ENCODE measurements at places on chromosomes 2 and 18.

- no peak for DNase-seq
Measured at GRCh38 chr2:119691189-119691588, 12.2 kb downstream of the TMEM177 start.

- DNase-seq, result no peak
Measured at GRCh38 chr2:190838492-190838910, 42.1 kb upstream of the GLS start.

DNA sequence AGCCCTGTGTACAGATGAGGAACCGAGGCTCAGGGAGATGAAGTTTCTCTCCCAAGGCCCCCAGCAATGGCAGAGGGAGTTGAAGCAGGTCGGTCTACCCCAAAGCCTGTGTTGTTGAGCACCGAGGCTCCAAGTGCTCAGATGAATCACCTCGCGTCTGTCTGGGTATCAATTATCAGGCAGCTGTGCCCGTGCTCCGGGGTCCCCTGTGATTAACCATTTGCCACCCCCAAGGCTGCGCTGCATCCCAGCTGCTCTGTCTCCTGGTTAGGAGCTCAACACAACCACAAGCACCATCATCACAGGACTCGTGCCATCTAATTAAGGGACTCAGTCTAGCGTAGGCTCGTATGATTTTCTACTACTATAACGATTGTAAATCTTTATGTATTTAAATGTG lies 27.1 kb downstream of the LIPG start:
- no peak for DNase-seq

DNA sequence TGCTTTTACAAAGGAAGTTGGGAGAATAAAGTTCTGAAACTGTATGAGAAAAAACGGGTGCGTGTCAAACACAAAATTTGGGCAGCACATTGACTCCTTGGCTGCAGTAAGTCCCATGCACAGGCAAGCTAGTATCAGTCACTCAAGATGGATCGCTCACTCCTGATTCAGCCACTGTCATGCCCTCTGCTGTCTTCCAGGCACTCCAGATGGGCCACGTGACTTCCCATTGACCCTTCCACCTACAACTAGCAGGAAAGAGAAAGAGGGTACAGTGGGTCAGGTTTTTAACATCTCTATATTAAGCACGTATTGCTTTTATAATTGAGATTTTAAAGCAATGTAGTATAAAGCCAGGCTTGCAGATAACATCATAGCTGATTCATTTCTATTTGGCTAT lies 8.6 kb downstream of the ARHGEF33 start:
- no peak for DNase-seq

DNA sequence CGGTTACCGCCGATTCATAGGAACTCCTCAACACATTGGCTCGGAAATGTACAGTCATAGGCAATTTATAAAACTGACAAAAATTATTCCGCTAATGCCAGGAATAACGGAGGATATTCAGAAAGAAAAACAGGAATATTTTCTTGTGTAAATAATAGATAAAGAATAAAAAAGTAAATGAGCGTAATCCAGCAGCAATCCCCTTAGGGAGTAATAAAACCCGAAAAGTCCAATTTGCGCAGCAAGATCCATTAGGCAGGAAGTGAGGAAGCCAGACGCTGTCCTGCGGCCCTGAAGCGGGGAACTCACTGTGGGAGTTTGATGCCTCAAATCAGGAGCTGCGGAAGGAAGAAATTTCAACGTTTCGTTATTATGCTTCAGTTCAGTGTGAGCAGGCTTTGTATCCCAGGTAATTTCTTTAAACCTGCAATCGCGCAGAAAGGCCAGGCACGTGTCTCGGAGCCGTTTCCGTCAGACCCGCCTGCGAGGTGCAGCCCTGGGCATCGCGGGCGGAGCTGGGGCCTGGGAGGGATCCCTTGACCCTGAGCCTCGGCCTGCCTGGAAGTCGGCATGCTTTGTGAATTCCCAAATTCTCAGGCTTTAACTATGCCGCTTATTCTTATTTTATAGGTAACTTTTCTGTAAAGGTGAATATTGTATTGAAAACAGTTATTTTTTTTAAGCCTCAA lies 180.9 kb upstream of the ALKAL2 start:
- no peak for DNase-seq

DNA sequence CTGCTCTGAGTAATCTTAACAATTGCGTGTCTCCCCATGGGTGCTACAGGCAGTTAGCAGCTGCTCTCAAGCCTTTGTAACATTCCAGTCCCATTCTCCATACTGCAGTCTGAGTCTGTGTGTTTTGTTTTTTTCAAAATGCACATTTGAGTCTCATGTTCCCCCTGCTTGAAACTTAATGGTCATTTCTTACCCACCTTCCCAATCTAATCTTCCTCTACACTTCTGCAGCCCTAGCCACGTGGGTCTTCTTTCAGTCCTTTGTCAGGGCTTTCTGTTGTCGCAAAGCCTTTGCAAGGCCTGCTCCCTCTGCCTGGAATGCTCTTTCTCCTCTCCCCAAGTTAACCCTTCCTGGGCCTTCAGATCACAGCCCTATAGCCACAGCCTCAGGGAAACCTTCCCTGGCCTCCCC lies 24.5 kb downstream of the ELAC1 start:
- DNase-seq, result no peak

DNA sequence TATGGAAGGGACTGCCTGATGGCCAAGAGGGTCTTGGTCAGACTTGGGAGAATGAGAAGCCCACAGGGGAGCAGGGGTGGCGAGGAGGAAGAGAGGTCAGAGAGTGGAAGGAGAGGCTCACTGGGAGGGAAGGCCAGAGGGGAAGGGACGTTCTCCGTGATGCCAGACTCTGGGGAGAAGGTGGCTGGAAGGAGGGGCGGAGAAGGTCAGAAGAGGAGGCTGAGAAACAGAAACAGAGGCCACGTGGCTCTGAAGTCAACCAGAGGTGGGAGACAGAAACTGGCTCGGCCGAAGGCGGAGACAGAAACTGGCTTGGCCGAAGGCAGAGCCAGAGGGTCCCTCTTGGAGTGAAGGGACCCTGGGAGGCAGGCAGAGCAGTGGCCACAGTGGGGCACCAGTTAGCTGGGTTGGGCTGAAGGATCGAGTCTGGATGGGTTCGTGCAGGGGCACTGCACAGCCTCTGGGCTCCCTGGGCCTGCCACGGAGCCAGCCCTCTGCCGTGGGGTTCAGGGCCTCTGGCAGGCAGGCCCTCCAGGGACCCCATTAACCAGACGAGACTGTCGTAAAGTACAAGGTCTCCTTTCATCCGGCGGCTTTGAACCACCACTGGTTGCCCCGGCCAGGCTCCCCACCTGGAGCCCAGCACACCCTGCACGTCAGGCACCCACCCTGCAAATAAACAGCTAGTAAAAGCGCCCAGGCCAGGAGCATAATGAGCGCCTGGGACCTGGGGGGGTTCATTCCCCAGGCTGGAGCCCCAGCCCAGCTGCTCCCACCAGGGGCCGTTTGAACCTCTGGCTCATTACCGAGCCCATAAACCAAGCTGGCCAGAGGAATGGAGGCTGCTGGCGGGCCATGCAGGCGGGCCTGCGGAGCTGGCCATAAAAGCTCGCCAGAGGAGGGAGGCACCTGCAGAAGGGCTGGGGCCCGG lies 218.8 kb downstream of the DYSF start:
- no peak for DNase-seq

- no peak for DNase-seq
Measured at GRCh38 chr2:167134381-167135072, 246.2 kb downstream of the XIRP2 start.

DNA sequence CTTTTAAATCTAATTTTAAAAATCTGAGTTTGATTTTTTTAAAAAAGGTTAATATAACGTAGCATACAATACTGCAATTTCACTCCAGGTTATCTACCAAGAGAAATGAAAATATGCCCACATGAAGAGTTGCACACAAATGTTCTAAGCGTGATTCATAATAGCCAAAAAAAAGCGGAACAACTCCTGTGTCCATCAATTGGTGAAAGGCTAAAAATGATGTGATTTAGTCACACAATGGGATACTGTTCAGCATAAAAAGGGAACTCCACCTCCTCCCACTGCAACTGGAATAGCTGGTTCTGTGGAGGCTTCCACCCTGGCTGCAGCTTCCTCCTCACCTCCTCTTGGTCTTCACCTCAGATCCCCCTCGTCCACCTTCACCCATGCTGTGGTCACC lies 132.8 kb downstream of the PIK3C3 start:
- DNase-seq, result no peak

GRCh38 chr2:236088368-236089057 lies 79.7 kb downstream of the GBX2 start:
- no peak for DNase-seq

- DNase-seq, result no peak
Measured at GRCh38 chr2:231161252-231161839, 36.5 kb upstream of the HTR2B start.

DNA sequence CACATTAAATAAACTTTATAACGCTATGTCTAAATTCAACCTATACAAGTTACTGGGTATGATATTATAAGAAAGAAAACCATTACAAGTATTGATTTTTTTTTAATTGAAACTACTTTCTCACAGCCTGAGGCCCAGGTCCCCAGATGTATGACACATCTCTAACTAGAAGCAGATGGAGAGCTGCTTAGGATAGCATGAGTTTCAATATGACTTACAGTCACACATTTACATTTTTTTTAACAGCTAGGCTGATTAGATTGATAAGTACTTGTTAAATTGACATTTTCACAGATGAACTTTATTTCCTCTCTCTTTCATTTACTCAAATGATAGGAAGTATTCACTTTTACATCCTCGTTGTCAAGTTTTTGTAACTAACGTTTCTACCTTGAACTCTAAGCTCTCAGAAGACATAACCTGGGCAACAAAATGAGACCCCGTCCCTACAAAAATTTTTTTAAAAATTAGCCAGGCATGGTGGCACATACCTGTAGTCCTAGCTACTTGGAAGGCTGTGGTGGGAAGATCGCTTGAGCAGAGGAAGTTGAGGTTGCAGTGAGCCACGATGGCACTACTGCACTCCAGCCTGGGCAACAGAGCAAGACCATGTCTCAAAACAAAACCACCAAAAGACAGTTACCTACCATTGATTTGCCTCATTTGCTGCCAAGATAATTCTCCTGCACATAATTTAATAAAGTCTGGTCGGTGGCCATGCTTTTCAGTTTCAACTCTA lies 52.4 kb downstream of the STK39 start:
- DNase-seq, result no peak

DNA sequence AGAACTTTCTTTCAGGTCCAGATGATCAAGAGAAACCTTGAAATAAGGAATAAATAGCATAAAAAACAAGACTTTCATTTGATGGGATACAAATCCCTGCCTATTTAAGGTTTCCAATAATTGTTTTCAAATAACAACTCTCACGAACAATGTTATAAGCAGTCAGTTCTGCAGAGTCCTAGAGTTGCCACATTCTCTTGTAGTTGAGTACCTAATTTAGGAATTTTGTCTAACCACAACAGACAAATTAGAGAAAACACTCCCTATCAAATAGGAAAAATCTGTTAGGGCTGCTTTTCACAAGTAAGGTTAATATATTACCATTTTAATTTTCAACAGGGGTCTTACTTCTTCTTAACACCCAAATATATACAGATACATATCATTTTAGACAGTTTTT lies 130.1 kb upstream of the CDH20 start:
- DNase-seq, result no peak

DNA sequence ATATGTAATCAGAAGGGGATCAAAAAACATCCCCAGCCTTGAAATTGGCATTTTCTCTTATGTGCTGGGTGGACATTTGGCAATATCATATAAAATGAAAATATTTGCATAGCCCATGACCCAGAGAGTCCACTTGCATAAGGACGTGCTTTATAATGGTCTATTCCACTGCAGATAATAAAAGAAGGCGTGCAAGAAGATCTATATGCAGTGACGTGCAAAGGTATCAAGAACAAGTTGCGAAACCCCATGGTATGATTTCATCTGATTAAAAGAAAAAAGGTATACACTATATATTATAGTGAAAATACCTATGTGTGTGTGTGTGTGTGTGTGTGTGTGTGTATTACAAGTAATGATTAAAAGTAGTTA lies 8.5 kb upstream of the SLC20A1 start:
- DNase-seq, result no peak

GRCh38 chr2:112881217-112881985 lies 29.6 kb upstream of the IL37 start:
- no peak for DNase-seq

GRCh38 chr2:3214806-3215404 lies 162.7 kb downstream of the EIPR1 start:
- DNase-seq, result no peak
